ENCODE measurements at places on chromosomes 13 and 19.

DNA sequence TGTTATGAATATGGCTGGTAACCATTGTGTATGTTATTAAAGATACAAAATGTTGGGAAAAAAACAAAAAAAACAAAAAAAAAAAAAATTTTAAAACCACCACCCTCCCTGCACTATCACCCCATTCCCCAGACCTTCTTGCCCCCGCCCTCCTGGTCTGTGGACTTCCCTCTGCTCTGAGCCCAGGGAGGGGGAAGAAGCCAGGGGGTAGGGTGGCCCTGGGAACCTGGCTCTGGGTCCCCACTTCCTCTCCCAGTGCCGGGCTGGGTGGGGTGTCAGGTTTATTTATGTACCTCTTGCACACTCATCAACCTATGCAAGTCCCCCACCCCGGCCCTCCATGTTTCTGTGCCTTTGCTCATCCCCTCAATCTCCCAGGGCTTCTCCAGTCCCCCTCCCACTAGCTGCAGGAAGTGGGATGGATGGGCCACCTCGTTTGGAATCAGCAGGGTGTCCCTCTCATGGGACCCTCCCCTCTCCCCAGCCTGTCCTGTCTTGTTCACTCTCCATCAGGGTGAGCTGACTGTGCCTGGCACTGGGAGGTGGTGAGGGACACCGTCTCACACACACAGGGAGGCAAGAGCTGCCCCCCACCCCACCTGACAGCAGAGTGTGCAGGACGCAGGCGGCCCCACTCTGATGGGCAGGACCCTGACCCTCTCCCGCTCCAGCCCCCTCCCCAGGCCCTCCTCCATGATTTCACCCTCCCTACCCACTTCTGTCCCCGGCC, 5.9 kb downstream of the PAF1 start:
- DNase-seq, result no peak

DNA sequence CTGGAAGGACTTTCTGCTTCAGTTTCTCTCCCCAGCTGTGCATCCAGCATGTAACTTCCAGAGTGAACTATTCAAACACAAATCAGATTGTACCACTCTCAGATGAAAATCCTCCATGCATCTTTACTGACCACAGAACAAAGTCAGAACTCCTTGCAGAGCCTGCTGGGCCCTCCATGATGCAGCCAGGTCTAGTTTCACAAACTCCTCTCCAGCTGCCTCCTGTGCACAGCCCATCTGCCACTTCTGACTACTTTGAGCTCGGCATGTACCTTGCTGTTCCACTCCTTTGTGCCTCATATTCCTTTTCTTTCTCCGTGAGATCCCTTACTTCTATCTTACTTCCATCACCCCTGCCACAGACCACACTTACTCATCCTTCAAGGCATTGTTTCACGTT, 31.4 kb downstream of the NALCN start:
- DNase-seq, result no peak

DNA sequence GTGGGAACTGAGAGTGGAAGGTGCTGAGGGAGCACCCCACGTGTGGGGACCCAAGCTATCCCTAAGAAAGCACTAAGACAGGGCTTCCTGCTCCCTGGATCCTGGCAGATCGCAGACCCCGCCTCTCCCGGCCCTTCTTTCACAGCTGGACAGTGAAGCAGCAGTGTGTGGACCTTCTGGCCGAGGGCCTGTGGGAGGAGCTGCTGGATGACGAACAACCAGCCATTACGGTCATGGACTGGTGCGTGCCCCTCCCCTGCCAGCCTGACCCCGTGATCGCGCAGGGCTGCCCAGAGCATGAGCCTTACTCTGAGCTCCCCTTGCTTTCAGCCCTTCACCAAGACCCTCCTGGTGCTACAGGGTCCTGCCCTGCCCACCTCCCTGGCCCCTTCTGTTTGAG, 2.3 kb downstream of the NCCRP1 start:
- no peak for DNase-seq

DNA sequence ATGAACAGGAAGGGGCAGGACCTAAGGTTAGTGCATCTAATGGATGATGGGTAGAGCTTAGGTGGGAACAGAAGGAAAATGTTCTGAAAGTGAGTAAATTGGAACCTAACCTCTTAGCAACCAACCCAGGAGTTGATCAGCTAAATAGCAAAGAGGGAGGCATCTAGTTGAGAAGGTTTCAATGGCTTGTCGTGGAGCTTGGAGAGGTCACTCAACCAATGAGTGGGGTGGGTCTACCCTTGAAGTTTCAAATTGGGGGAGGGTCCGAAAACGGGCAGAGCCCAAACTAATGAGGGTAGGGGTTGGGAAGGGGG, 5.7 kb upstream of the SHKBP1 start:
- DNase-seq, result no peak

DNA sequence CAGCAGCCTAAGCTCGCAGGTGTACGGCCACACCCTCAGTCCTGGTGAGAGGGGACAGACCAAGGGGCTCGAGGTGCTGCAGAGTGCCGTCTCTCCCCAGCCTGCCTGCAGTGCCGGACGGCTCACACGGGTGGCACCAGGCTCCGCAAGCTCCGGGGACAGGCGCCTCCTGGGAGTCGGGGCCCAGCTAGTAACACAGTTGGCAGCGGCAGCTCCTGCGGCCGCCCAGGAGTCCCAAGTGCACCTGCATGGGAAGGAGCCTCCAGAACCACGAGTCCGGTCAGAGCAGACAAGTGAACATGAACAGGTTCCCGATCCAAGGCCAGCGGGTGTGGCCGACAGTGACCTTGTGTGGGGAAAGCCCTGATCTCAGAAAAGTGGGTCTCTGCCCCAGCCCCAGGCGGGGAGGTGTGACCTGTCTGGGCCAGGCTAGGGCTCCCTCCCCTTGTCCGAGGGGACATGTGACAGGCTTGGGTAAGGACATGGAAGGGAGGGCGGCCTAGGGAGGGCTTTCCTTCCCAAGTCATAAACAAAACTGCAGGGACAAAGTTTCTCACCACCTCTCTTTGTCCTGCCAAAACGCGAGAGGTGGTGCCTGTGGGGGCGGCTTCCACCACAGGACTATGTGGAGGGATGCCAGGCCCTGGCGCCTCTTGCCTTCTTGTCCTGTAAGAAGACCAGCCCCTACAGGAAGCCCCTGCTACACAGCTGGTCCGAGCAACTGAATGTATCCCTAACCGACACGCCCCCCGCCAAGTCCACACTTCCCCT, 46.5 kb downstream of the MLLT1 start:
- no peak for DNase-seq

- DNase-seq, result no peak
Observed at GRCh38 chr13:18995259-18995873, 186.3 kb downstream of the TUBA3C start.

DNA sequence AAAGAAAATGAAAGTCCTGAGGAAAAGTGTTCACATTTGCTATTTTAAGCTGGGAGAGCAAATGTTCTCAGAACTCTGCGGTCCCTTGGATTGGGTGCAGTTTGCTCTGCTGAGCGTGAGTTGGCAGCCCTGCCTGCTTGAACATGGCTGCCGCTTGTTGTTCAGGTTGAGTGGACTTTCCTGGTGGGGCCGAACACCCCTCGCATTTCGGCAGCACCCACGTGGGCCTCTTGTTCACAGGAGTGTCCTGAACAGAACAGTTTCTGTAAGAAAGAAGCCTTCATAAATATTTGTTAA, 10.8 kb upstream of the RNF113B start:
- no peak for DNase-seq
